Cortex of kidney (tissue), 1 donor: ENCODE measurements at places on chromosomes 12 and 14.

- no peak for DNase-seq
Measured at GRCh38 chr14:77286576-77286975, 15.6 kb upstream of the NGB start.

DNA sequence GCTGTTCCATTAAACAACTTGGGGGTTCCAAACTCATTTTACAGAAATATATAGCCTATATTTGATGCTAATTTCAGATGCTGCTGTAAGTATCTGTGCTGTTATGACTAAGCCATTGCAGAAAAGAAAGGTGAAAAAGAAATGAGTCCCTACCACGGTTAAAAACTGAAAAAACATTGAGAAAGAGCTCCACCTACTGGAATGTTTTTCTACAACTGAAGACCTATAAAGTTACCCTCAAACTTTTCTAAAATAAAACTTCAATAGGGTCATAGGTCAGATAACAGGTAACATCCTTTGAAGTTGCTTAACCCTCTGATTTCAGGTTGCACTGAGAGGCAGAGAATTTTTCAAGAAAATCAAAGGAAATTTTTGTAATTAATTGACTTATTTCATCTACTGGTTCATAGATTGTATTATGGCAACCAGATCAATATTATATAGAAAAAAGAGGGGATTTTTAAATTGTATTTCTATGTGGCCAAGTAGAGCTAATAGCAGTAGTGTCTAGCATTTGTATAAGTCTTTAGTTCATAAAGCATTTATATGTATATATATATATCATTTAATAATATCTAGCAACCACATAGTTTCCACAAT lies 279.9 kb downstream of the RPS29 start:
- DNase-seq: no peak

DNA sequence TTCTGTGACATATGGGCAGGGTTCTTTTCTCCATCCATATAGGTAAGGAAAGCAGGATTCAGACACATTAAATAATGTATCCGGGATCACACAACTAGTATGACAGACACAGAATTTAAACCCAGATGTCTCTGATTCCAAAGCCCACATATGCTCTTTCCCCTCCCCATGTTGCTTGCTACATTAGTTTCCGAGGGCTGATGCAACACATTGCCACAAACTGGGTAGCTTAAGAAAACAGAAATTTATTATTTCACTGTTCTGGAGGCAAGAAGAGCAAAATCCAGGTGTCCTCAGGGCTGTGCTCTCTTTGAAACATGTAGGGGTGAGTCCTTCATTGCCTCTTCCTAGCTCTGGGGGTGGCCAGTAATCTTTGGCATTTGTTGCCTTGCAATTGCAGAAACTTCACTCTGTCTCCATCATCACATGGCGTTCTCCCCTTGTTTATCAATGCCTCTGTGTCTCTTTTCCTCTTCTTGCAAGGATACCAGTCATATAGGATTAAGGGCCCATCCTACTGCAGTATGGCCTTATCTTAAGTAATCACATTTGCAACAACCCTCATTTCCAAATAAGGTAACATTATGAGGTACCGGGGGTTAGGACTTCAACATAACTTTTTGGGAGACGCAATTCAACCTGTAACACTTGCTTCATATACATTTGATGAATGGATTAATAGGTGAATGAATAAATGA lies 83.0 kb upstream of the CCND2 start:
- DNase-seq: no peak

- DNase-seq: no peak
Measured at GRCh38 chr14:105123064-105123665, 45.4 kb downstream of the JAG2 start.

- DNase-seq: no peak
Measured at GRCh38 chr14:38547961-38548490, 292.1 kb upstream of the CLEC14A start.
